ENCODE measurements at places on chromosomes 3 and 15.

GRCh38 chr3:76122007-76122406 lies 336.7 kb upstream of the ZNF717 start:
- DNase-seq: no peak

DNA sequence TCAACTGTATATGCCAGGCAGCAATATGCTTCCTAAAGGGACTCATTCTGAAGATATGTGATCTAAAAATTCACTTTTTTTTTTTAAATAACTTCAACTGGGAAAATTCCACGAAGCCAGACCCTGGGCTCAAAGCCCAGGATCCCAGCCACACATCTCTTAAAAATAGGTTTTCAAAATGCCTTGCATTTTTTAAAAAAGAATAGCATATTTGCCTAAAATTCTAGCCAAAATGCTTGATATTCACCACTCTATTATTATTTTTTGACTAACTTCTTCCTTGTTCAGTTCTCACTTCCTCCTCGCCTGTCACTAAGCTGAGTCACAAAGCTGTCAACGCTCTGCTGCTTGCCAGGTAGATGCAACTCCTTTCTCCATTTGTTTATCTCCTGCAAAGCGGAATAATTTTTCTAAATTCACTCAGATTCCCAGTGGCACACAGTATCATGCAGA lies 28.0 kb upstream of the VGLL4 start:
- DNase-seq: no peak

DNA sequence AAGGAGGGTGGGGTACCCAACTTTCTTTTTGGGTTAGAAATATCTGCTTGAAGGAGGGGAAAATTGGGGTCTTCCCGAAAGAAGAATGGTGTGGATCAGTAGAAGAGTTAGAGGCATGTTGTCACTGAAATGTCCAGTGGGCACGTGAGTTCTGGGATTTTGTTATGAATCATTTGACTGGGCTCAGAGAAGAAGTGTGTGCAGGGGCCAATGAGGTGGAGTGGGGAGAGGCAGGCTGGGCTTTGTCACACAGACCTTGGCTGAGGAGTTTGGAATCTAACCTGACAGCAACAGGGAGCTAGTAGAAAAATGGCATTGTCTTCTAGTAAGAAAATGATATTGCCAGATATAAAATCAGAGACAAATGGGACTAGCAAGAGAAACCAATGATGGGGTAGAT lies 436.8 kb downstream of the MFSD1 start:
- DNase-seq: no peak

DNA sequence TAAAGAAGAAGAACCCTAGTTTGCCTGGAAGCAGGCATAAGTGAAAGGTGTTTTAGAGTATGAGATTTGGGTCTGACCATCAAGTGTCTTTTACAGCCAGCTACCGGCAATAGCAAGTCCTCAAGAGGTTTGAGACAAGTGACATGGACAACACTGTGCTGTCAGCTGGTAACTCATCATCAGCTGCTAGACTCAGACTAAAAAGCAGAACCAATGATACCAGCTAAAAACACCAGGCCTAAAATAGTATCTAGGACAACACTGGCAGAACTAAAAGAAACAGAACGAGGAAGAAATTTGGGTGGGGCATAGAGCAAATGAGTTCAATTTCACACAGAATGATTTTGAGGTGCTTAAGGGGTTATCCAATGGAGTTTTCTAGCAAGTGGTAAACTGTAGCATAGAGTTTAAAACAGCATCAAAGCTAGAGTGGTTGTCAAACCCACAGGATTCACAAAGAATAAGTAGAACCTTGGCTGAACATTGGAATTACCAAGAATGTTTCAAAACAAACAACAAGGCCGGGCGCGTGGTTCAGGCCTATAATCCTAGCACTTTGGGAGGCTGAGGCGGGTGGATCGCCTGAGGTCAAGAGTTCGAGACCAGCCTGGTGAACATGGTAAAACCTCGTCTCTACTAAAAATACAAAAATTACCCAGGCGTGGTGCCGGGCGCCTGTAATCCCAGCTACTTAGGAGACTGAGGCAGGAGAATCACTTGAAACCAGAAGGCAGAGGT lies 3.9 kb downstream of the CIAO2A start:
- DNase-seq: no peak

- no peak for DNase-seq
Observed at GRCh38 chr3:140834266-140835037, 107.2 kb upstream of the SLC25A36 start.

Data from dorsolateral prefrontal cortex (tissue), 122 donors.